ENCODE measurements at places on chromosomes 2 and 18.

- DNase-seq: no peak
Measured at GRCh38 chr2:128930101-128930500, 611.4 kb upstream of the HS6ST1 start.

DNA sequence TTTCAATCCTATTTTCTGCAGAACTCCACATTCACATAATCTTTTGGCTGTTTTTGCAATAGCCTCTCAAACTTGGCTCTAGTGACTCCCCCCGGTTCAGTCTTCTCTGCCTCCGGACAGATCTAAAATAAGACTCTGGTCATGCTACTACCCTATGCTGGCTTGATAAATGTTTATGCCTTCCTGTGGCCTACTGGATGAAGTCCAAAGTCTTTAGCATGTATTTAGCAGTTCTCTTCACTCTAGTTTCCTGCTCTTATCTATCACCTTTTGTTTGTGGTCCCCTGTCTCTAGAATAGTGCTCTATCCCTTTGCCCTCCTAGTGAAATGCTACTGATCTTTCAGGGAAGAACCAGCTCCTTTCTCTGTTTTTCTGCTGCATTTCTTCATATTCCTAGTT, 14.4 kb downstream of the ADCYAP1 start:
- DNase-seq: no peak

- DNase-seq: no peak
Measured at GRCh38 chr2:98572211-98572610, 36.1 kb downstream of the COA5 start.

DNA sequence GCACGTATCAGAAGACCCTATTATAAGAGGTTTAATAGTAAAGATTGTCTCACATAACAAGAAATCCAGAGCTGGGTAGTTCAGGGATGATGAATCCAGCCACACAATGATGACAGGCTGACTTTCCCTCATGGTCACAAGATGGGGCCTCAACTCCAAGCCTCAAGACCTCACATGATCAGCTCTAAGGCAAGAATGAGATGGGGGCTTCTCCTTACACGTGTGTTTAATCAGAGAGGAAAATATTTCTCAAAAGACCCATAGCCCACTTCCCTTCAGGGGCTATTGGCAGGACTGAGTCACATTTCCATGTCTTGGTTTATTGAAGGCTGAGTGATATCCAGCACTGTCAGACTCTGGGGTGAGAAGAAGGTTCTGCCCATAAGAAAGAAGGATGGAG, 100.2 kb upstream of the FOSL2 start:
- no peak for DNase-seq

DNA sequence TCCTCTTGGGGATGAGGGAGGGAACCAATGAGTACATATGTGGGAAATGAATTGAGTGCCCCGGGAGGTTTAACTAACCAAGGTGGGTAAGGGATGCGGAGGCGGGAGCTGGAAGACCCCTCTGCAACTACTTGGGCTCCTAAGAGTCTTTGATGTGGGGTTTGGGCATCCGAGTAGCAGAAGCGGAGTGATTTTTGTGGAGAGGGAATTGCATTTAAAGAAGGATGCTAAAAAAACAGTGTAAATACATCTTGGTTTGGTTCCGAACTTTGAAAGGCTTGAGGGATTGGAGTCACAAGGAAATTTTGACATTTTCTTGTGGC, 215.7 kb downstream of the MCFD2 start:
- DNase-seq: no peak

- no peak for DNase-seq
Measured at GRCh38 chr18:63606526-63606925, 19.4 kb downstream of the SERPINB13 start.

DNA sequence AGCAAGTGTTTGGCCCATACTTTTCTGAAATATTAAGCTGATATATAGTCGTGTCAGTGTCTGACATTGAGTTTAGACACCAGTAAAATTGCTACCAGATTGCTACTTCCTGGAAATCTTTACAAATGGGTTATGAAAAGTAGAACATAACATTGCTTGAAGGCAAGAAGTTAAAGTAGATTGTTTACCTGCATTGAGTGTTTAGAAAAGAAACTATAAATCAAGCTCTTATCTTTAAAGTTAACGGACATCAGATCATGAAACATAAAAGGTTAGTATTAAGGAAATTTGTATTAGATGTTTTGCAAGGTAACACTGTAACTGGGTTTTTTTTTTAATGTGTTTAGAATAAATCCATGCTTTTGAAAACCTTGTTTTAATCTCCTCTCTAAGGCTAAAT, 4.8 kb upstream of the YES1 start:
- DNase-seq: no peak

GRCh38 chr2:105361102-105361889, 24.0 kb downstream of the C2orf49 start:
- peak; percentile 67 for DNase-seq

- no peak for DNase-seq
Measured at GRCh38 chr2:231680285-231680991, 27.9 kb upstream of the PTMA start.

DNA sequence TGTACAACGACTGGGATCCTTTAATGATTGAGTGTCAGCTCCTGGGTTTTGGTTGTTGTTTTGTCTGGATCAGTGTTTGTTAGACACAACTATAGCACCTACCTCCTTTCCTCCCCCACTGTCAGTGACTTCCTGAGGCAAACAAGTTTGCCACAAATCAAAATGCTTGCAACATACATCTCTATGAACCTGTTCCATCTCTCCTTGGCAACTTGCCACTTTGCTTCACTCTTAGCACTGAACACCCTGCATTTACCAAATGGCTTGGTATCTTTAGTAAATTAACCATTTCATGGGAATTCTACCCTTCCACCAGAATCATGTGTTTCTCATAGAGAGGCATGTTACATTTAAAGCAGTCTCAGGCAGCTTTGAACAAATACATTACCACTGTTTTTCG, 301.1 kb upstream of the TANK start:
- DNase-seq: no peak

DNA sequence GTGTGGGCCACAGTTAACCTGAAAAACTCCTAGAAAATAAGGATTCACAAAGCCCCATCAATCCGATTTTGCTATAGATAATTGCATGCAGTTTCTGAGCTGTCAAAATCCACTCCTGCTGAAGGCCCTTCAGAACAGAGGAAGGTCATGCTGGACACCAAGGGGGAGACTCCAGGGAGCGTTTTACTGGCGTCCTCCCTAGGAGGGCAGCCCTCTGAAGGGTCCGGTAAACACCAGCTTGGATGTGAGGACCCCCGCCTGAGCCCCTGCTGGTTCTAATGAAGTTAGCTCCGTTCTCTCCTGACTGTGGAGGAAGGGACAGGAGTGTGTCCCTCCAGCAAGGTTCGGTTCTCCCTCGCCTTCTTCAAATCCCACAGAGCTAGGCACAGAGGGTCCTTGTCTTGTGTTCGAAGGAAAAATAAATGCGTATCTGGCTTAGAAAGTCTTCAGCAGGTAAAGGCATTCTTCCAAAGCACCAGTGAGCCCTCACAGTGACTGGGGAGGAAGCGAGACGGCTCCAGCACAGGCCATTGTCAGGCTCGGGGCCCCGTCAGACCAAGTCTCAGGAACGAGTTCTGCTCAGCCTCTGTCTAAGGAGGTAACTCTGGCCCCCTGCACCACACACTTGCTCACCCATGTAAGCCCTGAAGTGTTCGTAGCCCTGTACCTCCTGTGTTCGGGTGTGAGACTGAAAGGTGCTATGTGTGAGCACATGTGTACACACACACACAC, 41.6 kb downstream of the CABLES1 start:
- DNase-seq: no peak

All from common myeloid progenitor, CD34-positive (primary cell).